Activated T-cell treated with anti-CD3 and anti-CD28 coated beads for 48 hours (primary cell): ENCODE measurements at places on chromosomes 7 and 10.

DNA sequence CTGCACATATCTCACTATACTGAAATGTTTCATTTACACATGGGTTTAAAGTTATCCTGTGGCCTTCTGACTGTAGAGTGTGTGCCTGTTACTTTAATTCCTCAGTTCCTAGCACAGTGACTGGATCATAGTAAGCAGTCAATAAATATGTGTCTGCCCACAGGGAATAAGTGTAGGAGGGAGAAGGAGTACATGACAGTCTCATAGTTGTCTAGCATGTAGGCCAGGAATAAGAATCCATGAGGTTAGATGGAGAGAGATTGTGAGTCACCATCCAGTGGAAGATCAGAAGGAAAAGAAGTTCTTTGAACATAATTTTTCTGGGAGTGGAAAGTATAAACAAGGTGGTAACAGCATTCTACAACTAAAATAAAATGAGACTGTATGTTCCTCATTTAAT lies 36.6 kb upstream of the SEMA3A start:
- DNase-seq, result no peak

DNA sequence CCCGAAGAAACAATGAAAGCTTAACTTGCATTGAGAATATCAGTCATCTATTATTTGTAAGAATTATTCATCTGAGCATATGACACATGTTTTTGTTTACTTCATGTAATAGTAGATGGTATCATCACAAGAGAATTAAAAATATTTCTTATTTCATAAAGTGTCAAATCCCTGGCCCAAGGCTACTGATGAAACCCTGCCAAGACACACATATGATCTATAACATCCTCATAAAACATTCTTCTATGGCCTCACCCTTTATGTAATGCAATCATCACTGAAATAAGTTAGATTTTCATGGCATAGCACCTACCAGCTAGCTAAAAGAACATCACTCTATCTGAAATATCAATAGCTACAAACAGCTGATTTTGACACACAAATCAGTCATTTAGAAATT lies 385.6 kb upstream of the PHF14 start:
- DNase-seq, result no peak

DNA sequence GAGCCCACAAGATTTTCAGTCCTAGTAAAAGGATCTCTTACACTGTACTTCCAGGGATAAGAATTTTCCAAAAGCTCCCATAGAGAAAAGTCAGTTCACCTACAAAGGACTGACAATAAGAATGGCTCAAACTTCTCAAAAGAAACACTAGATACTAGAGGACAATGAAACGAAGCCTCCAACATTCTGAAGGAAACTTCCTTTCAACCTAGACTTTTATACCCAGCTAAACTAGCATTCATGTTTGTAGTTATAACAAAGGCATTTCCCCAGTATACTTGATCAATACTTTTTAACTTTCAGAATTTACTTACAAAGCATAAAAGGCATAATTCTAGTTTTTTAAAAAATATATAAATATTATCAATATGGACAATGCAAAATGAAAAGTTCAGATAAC lies 41.0 kb upstream of the DNAAF5 start:
- DNase-seq, result no peak

DNA sequence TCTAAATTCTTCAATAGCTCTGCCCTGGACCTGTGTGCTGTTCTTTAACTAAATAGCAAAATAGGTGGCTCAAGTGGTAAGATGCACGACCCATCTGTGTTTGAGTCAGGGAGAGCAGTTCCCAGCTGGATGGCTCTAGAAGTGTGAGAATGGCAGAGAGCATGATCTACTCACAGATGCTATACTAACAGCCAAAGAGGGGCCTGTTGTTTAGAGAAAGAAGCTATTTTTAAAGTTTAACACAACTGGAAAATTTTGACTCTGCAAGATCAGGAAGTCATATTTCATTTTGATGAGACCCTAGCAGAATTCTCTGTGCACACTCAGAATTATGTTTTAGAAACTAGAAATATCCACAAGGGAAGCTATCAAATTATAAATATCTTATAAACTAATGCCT lies 87.4 kb upstream of the PIP4K2A start:
- DNase-seq, result no peak

- DNase-seq, result no peak
These were observed 124.8 kb downstream of the CPED1 start for GRCh38 chr7:121113288-121113687.

GRCh38 chr10:22925088-22925487 lies 2.8 kb upstream of the ARMC3 start:
- no peak for DNase-seq

DNA sequence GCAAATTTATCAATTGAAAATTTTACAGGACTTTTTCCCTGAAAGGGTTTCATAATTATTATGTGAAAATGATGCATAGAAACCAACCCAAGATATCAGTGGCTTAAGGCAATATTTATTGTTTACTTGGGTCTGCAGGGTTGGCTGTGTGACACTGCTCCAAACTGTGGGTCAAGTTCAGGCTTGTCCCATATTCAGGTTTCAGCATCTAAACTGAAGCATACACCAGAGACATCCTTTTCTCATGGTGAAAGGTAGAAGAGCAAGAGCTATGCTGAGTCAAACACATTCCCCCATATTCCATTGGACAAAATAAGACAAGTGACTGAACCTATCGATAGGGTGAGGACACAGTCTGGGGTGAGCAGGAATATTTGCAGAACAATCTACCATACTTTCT lies 110.9 kb downstream of the MAPK8 start:
- DNase-seq, result no peak
